Posterior vena cava (tissue), 2 donors: ENCODE measurements at places on chromosomes 5 and 9. TPM values are rescaled to one million over a fixed set of nuclear protein-coding genes. Genes with fewer than 3 reads are reported as not detected.

Gene TMEM252
- total RNA-seq: not detected

Gene ESM1
- total RNA-seq: not detected

Gene PHF24
- total RNA-seq: 0.93 TPM

Gene GABRA6
- total RNA-seq: not detected

Gene TAF11L9
- not detected for total RNA-seq

Gene GM2A
- 23.4 TPM for total RNA-seq

Gene TICAM2
- total RNA-seq: 7.9 TPM

Gene DMRT3
- not detected for total RNA-seq

Gene STARD4
- 21.9 TPM for total RNA-seq

Gene CLIC3
- 3.8 TPM for total RNA-seq

Gene SPATA31C1
- total RNA-seq: not detected

DNA sequence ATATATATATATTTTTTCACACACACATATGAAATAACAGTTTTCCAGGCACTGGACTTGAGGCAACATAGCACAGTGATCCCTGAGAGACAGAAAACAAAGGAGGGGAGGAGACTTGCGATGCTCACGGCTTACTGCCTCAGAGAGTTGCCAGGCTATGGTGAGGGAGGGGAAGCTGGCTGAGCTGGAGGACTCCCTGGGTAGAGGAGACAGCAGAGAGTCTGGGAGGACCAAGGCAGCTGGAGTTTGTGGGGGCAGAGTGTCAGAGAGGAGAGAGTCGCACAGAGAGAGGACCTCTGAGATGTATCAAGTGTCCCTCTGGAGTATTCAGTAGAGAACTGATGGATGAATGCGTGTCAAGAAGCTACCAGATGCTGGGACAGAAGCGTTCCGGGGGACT lies 23.1 kb upstream of the QSOX2 start:
- no peak for DNase-seq

GRCh38 chr9:137978262-137978714 lies 100.7 kb downstream of the CACNA1B start:
- peak; percentile 17 for DNase-seq

GRCh38 chr9:75027187-75028107 lies 646 bp downstream of the CARNMT1 start:
- peak; percentile 91 for DNase-seq

- no peak for DNase-seq
Measured at GRCh38 chr5:110354311-110354710, 372.2 kb downstream of the TMEM232 start.

DNA sequence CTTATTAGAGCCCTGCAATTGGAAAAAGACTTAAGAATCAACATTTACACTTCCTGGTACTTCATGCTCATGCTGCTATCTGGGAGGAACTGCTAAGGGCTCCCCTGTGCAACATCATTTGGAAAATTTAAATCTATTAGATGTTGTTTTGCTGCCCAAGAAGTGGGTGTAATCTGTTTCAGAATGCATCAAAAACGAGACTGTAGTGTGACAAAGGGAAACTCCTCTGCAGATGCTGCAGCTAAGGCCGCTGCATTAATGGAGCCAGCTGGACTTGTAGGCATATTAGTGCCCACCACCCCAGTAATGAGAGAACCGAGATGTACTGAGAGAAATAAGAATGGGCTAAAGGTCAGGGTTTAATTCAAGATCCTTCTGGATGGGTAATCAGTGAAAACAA lies 11.1 kb upstream of the PAIP1 start:
- no peak for DNase-seq

GRCh38 chr5:122362361-122362760 lies 50.3 kb downstream of the SNCAIP start:
- DNase-seq: no peak

GRCh38 chr9:109411798-109412352 lies 86.2 kb downstream of the PTPN3 start:
- DNase-seq: no peak

GRCh38 chr9:79289856-79290255 lies 281.9 kb upstream of the TLE4 start:
- no peak for DNase-seq

- DNase-seq: no peak
Measured at GRCh38 chr9:76136986-76137385, 246.5 kb downstream of the PCSK5 start.

- DNase-seq: no peak
Measured at GRCh38 chr9:10212702-10213101, 400.1 kb downstream of the PTPRD start.

GRCh38 chr9:98874721-98875255 lies 67.3 kb downstream of the GALNT12 start:
- DNase-seq: no peak

DNA sequence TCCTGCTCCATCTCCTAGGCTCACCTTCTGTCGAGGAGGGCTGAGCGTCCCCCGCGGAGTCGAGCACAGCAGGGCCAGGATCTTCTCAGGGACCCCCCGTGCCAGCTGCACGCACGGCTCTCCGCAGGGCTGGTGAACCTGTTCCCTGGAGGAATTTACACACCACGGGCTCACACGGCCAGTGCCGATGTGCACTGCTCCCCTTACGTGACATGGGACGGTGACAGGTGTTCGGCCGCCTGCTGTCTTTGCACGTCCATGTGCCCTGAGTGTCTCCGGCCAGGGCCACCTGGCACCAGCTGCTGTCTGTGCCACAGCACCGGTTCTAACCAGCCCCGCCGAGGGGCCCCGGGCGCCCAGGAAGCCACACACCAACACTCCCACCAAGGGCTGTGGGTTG lies 8.7 kb upstream of the AGPAT2 start:
- no peak for DNase-seq

GRCh38 chr9:109914280-109915027 lies 134.5 kb downstream of the PALM2AKAP2 start:
- DNase-seq: no peak

DNA sequence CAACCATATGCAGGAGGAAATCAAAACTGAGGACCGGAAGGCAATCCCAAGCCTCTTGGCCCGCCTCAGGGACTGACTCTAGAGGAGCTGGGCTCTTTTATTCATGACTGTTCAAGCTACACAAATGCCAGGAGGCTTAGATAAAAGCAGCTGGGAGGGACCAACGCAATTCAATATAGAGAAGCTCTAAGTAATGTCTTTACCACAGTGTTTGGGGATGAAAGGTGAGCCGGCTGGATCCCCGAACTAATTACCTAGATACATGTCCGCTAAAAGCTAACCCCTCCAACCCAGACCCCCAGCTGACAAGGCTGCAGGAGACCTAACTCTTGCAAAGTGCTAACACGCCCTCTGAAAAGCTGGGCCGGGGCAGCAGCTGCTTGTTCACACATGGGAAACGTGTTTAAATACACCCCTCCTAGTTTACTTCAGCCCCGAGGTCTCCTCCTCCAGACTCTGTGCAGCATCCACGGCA lies 67.5 kb downstream of the TLE1 start:
- no peak for DNase-seq

DNA sequence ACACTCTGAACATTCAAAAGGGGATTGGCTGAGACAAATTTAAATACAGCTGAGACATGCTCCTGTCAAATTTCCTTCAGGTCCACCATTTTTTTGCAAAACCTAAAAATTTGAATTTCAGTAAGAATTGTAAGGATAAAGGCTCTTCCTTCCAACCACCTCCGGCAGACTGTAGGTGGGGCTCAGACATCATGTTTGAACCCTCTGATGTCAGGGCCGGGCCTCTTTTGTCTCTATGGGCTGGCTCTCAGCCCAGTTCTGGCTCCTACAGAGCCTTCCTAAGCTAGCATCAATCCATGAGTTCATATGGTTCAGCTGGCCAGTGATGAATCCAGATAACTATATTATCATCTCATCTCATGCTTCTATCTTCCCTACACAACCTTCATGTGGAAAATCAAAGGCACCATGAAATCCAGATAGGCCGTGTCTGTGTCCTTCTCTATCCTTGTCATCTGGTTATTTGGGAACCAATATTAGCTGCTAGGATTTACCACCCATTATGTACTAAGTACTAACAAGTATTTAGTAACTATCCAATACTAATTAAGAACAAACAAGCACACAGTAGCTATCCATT lies 44.2 kb downstream of the NIPSNAP3B start:
- no peak for DNase-seq

DNA sequence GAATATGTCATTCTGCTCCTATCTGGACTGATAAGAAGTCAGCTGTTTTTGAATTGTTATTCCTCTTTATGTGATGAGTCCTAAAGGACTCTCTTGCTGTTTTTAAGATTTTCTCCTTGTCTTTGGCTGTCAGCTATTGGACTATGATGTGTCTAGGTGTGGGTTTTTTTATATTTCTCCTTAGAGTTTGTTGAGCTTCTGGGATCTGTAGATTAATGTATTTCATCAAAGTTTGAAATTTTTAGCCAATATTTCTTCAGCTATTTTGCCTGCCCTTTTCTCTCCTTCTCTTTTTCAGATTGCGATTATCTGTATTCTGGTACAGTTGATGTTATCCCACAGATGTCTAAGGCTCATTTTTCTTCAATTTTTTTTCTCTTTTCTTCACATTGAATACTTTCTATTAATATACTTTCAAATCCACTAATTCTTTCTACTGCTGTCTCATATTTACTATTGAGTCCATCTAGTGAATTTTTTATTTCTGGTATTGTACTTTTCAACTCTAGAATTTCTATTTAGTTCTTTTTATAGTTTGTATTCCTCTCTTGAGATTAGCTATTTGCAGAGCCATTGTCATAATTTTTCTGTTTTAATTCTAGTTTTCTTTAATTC lies 31.1 kb downstream of the RPS23 start:
- DNase-seq: no peak

GRCh38 chr5:16600946-16601345 lies 15.9 kb downstream of the RETREG1 start:
- no peak for DNase-seq

DNA sequence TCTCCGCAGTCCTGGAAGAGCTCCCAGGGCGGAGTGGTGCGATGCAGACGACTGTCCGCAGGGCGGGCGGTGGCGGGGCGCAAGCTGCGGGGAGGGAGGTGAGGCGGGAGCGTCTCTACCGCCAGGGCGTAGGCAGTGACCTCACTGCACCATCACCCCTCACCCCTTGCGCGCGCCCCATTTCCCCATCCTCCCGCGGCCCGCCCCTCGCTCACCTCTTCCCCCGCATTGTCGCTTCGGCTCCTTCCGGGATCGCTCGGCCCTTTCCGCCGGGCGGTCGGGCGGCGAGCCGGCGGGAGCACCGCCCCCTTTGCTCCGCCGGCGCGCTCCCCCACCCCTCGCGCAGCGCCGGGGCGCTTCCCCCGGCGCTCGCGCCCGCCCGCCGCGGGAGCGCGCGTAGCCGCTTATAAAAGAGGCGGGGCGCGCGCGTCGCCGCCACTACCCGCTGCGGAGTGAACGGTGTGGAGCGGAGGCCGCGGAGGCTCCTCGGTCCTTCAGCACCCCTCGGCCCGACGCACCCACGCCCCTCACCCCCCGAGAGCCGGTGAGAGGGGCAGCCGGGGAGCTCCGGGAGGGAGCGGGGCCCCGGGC lies at the start of gene SPTAN1:
Gene SPTAN1, plus strand, starts transcription at position 435 of the 591 bp plus-strand sequence. CDS start 14,154 bp downstream, outside the sequence.
- DNase-seq: peak; percentile 97

DNA sequence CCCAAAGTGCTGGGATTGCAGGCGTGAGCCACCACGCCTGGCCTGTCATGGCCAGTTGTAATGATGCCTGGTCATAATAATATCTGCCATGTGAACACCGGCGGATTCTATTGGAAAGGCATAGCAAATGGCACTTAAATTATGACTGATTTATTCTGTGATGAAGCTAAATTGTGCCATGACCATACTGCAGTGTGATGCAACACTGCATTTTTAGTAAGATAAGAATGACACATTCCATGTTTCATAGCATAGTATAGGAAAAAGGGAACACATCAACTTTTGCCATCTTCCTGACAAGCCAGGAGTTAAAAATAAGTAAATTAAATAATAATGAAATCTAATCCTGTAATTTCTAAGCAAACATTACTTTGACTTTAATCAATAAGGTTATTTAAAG lies 30.4 kb upstream of the BICD2 start:
- DNase-seq: no peak

- DNase-seq: no peak
Measured at GRCh38 chr5:71937921-71938698, 169.2 kb upstream of the MAP1B start.

GRCh38 chr5:124671193-124671592 lies 75.2 kb downstream of the ZNF608 start:
- no peak for DNase-seq

- no peak for DNase-seq
Measured at GRCh38 chr5:67178966-67179365, 17.6 kb downstream of the CD180 start.

- DNase-seq: no peak
Measured at GRCh38 chr9:33835625-33836260, 18.8 kb downstream of the UBE2R2 start.

DNA sequence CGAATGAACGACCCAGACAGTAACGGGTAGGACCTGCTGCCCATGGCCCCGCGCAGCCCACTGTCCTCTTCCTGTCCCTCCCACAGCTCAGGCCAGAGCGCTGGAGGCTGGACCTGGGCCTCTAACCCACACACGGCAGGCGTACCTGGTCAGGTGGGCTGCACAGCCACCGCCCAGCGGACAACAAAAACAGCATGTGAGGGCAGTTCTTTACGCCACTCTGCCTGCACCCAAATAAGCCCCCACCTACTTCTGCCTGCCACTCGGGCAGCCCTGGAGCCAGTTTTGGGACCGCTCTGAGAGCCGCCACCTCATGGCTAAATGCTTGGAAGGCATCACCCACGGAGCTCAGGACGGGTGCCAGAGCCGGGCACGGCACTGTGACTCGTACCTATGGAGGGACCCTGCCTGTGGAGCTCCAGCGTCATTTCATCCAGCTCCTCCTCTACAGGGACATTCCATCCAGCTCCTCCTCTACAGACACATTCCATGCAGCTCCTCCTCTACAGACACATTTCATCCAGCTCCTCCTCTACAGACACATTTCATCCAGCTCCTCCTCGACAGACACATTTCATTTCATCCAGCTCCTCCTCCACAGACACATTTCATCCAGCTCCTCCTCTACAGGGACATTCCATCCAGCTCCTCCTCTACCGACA lies 18.9 kb downstream of the CLPTM1L start:
- DNase-seq: no peak

DNA sequence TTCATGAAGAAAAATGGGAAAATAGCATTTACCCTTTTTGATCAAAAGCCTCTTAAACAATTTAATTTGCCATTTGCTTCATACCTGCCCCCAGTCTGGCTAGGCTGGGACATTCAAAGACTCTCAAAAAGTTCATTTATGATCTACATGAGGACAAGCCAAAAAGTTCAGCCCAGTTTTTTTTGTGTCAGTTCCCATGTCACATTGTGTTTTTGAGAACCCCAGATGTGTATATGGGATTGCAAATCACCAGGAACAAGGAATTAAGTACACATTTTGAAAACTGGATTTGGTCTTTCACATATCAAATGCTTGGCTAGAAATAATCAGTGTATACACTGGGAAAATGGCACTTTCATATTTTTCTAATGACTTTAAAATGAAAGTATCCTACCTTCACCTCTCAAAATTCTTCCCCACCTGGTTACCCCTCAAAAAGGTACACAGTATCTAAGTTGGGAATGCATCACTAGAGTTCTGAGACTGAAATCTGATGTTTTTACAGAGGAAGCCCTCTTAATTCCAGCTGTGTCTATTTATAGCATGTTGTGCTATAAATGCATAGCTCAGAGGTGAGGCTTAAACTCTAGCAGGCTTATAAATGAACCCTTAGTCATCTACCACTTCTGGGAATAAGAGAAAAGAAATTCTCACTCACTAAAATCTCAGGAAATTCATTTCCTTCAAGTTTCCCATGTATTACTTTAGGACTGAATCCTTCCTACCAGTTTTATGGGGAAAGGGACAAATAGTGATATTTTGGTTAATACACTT lies 9.3 kb downstream of the STOM start:
- no peak for DNase-seq
